Smooth muscle cell of the pulmonary artery (primary cell): ENCODE measurements at places on chromosomes 5 and 9. TPM values are rescaled to one million over a fixed set of nuclear protein-coding genes. Genes with fewer than 3 reads are reported as not detected.

FBN2 gene
- total RNA-seq, result 59.1 and 146 TPM in 2 replicates

PRR7 gene
- total RNA-seq, result 5.7 and 11.4 TPM in 2 replicates

PIP5KL1 gene
- 1.4 and 3.4 TPM in 2 replicates for total RNA-seq

LHX3 gene
- total RNA-seq, result not detected in 2 replicates

KLHL3 gene
- 3.6 and 4.2 TPM in 2 replicates for total RNA-seq

ARID3C gene
- total RNA-seq, result 0.13 and 0.36 TPM in 2 replicates

PPIP5K2 gene
- 36.4 and 43.4 TPM in 2 replicates for total RNA-seq

ST8SIA4 gene
- total RNA-seq, result 0.30 and 1.1 TPM in 2 replicates

PCDHGA4 gene
- total RNA-seq, result 11.6 and 16.9 TPM in 2 replicates

TERT gene
- not detected in 2 replicates for total RNA-seq

TMC1 gene
- total RNA-seq, result 0.17 and 0.59 TPM in 2 replicates

ZNF483 gene
- 1.1 and 1.6 TPM in 2 replicates for total RNA-seq

DMGDH gene
- 1.9 and 2.3 TPM in 2 replicates for total RNA-seq

AQP7 gene
- total RNA-seq, result 0.13 TPM in 1 of 2 replicates, not detected in the other

ANKRD18B gene
- 0.46 and 1.3 TPM in 2 replicates for total RNA-seq

HSD17B3 gene
- not detected in 2 replicates for total RNA-seq

PDGFRB gene
- 195 and 656 TPM in 2 replicates for total RNA-seq

PCYOX1L gene
- total RNA-seq, result 14.2 and 18.0 TPM in 2 replicates

RAI14 gene
- 128 and 192 TPM in 2 replicates for total RNA-seq

EPB41L4A gene
- 2.5 and 7.3 TPM in 2 replicates for total RNA-seq

SLC34A1 gene
- total RNA-seq, result not detected in 2 replicates

FRMD3 gene
- 2.6 and 6.9 TPM in 2 replicates for total RNA-seq

PDE8B gene
- 0.40 and 0.46 TPM in 2 replicates for total RNA-seq

INSL6 gene
- total RNA-seq, result not detected in 2 replicates

GFM2 gene
- total RNA-seq, result 34.7 and 39.4 TPM in 2 replicates

PCDHGA11 gene
- 20.6 and 27.7 TPM in 2 replicates for total RNA-seq

SLF1 gene
- 4.0 and 7.9 TPM in 2 replicates for total RNA-seq

MARCOL gene
- not detected in 2 replicates for total RNA-seq

SNCAIP gene
- total RNA-seq, result 0.13 and 1.2 TPM in 2 replicates

ALDH1A1 gene
- total RNA-seq, result 2.8 and 14.7 TPM in 2 replicates

IFNA13 gene
- total RNA-seq, result not detected in 2 replicates

CDO1 gene
- total RNA-seq, result 10.9 and 12.5 TPM in 2 replicates

ARL14EPL gene
- not detected in 2 replicates for total RNA-seq

OSMR gene
- 165 and 241 TPM in 2 replicates for total RNA-seq
